ENCODE measurements at places on chromosomes 1 and 21.

DNA sequence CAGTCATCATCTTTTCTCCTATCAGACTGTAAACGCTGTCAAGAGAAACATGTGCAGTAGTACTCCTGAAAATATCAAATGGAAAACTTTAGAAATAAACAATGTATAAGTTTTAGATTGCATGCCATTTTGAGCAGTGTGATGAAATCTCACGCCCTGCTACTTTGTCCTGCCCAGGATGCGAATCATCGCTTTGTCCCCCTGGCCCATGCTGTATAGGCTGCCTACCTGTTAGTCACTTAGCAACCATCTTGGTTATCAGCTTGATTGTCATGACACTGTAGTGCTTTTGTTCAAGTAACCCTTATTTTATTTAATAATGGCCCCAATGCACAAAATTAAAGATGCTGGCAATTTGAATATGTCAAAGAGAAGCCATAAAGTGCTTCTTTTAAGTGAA is 363.0 kb downstream of the ZP4 start:
- no peaks in the 10 kb centered on the region for H3K27me3 ChIP-seq
- H3K36me3 ChIP-seq, result no peaks in the 10 kb centered on the region
- no peak overlapping the region for H3K4me3 ChIP-seq
- no peak for DNase-seq

GRCh38 chr1:5415606-5416005 is 576.6 kb downstream of the NPHP4 start:
- no peak overlapping the region for H3K4me3 ChIP-seq
- no peaks in the 10 kb centered on the region for H3K36me3 ChIP-seq
- DNase-seq, result no peak

GRCh38 chr1:221397606-221398005 is 344.3 kb downstream of the DUSP10 start:
- H3K36me3 ChIP-seq, result no peaks in the 10 kb centered on the region
- no peak overlapping the region for H3K4me3 ChIP-seq
- H3K27me3 ChIP-seq, result no peaks in the 10 kb centered on the region
- no peaks in the 10 kb centered on the region for H3K4me1 ChIP-seq
- no peak overlapping the region for H3K27ac ChIP-seq

DNA sequence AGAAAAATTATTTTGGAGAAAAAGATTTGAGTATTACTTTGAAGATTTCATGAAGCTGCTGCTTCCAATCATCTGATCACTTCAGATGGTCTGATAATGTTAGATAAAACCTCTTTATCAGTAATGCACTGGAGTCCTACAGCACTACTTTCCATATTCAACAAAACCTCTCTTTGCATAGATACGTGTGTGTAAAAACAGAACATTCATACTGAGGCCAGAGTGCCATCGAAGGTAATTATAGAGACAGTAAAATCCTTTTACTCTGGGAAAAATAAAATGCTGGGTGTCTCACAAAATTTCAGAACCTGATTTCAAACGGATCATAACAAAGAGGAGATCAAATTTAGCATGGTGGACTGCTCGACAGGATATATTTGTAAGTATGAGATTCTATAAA is at the start of gene RGS13:
Gene RGS13, plus strand, starts transcription at position 209 of the 400 bp plus-strand sequence. CDS start 8,188 bp downstream, outside the sequence.
- no peak within 1 kb of the TSS for H3K27ac ChIP-seq
- no peaks in the 10 kb centered on the region for H3K36me3 ChIP-seq

GRCh38 chr1:17356387-17357026 is 15.5 kb upstream of the PADI6 start:
- peaks cover 17% of the 10 kb centered on the region for H3K27me3 ChIP-seq
- peak overlapping the region; percentile 67 for H3K27ac ChIP-seq
- no peak overlapping the region for H3K4me3 ChIP-seq
- H3K36me3 ChIP-seq, result no peaks in the 10 kb centered on the region

DNA sequence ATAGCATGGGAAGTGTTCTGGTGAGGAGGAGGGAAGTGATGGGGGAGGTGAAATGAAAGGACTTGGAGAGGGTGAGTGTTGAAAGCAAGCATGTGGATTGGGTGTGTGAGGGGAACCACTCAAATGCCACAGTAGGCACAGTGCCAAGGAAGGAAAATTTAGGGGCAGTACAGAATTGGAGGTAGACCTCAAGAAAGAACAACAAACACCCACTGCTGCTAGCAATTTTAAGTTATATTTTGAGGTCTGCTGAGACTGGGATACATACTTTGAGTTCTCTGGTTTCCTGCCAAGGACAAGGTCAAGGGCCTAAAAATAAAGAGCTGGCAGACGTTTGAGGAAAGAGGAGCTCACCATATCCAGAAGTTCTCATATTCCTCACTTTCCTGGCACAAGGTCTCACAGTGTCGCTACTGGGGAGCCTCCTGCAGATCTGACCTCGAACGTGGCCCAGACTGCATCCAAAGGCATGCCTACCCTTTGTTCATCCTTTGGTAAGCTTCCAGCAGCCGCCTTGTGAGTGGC is 104.0 kb downstream of the BRINP2 start:
- no peaks in the 10 kb centered on the region for H3K36me3 ChIP-seq
- H3K4me1 ChIP-seq, result peaks cover 20% of the 10 kb centered on the region
- DNase-seq, result no peak
- peaks cover 23% of the 10 kb centered on the region for H3K27me3 ChIP-seq
- no peak overlapping the region for H3K4me3 ChIP-seq

DNA sequence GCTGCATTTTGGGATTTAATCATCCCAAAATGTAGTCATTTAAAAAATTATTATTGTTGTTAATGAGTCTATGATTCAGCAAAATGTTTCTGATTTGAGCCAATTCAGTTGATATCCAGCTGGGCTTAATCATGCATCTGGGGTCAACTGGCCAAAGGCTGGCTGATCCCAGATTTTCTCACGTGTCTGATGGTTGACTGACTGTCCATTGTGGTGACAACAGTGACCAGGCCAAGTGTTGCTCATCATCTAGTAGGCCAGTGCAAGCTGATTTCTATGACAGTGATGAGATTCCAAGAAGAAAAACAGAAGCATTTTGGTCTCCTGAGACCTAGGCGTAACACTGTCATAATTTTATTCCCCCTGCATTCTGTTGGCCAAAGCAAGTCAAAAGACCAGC is 80.1 kb upstream of the ZC3H11B start:
- H3K27me3 ChIP-seq, result no peaks in the 10 kb centered on the region
- H3K36me3 ChIP-seq, result no peaks in the 10 kb centered on the region
- no peak for DNase-seq
- no peak overlapping the region for H3K4me3 ChIP-seq

- no peak overlapping the region for H3K4me3 ChIP-seq
- H3K27me3 ChIP-seq, result no peaks in the 10 kb centered on the region
- H3K36me3 ChIP-seq, result peaks cover 28% of the 10 kb centered on the region
- peak overlapping the region; percentile 60 for H3K27ac ChIP-seq
Observed at GRCh38 chr1:26733982-26734381, 38.2 kb downstream of the ARID1A start.

DNA sequence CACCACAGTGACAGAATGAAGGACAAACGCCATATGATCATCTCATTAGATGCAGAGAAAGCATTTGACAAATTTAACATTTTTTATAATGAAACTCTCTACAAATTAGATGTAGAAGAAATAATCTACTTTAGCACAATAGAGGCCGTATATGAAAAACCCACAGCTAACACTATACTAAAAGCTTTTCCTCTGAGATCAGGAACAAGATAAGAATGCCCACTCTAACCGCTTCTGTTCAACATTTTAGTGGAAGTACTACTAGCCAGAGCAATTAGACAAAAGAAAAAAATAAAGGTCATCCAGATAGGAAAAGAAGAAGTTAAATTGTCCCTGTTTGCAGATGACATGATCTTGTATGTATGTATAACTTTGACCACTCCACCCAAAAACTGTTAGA is 109.7 kb downstream of the SLC35F3 start:
- no peak for DNase-seq
- H3K27ac ChIP-seq, result no peak overlapping the region
- no peaks in the 10 kb centered on the region for H3K27me3 ChIP-seq
- no peak overlapping the region for H3K4me3 ChIP-seq
- H3K36me3 ChIP-seq, result no peaks in the 10 kb centered on the region

DNA sequence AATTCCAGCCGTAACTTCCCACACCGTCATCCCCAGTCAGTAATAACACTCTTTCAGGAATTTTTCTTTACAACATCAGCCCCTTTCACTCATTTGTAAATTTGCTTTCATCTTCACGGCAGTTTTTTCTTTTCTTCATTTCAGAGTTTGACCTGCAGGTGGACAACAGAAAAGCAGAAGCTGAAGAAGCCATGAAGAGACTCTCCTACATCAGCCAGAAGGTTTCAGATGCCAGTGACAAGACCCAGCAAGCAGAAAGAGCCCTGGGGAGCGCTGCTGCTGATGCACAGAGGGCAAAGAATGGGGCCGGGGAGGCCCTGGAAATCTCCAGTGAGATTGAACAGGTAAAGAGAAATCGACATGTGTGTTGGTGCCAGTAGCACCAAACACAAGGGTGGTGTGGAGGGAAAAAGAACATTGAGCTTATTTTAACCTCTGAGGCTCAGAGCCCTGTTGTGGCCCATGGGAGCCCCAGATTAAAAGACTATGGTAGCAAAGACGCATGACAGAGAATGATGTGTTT is 53.2 kb downstream of the LAMC2 start:
- H3K36me3 ChIP-seq, result no peaks in the 10 kb centered on the region
- H3K27me3 ChIP-seq, result peaks cover 6% of the 10 kb centered on the region
- H3K27ac ChIP-seq, result no peak overlapping the region
- no peak overlapping the region for H3K4me3 ChIP-seq
- peaks cover 9% of the 10 kb centered on the region for H3K4me1 ChIP-seq
- DNase-seq, result no peak

- DNase-seq, result no peak
- H3K27me3 ChIP-seq, result peaks cover 3% of the 10 kb centered on the region
- peaks cover 27% of the 10 kb centered on the region for H3K4me1 ChIP-seq
- no peak overlapping the region for H3K27ac ChIP-seq
Observed at GRCh38 chr1:43232482-43232881, 37.3 kb upstream of the TMEM125 start.

GRCh38 chr1:212689758-212690529 is 9.7 kb downstream of the BATF3 start:
- peaks cover 39% of the 10 kb centered on the region for H3K27me3 ChIP-seq
- H3K36me3 ChIP-seq, result no peaks in the 10 kb centered on the region
- H3K4me1 ChIP-seq, result no peaks in the 10 kb centered on the region
- H3K27ac ChIP-seq, result no peak overlapping the region

- peaks cover 4% of the 10 kb centered on the region for H3K4me1 ChIP-seq
- no peak for DNase-seq
- H3K36me3 ChIP-seq, result no peaks in the 10 kb centered on the region
- H3K4me3 ChIP-seq, result no peak overlapping the region
Observed at GRCh38 chr1:15678578-15678977, 5.5 kb upstream of the PLEKHM2 start.

DNA sequence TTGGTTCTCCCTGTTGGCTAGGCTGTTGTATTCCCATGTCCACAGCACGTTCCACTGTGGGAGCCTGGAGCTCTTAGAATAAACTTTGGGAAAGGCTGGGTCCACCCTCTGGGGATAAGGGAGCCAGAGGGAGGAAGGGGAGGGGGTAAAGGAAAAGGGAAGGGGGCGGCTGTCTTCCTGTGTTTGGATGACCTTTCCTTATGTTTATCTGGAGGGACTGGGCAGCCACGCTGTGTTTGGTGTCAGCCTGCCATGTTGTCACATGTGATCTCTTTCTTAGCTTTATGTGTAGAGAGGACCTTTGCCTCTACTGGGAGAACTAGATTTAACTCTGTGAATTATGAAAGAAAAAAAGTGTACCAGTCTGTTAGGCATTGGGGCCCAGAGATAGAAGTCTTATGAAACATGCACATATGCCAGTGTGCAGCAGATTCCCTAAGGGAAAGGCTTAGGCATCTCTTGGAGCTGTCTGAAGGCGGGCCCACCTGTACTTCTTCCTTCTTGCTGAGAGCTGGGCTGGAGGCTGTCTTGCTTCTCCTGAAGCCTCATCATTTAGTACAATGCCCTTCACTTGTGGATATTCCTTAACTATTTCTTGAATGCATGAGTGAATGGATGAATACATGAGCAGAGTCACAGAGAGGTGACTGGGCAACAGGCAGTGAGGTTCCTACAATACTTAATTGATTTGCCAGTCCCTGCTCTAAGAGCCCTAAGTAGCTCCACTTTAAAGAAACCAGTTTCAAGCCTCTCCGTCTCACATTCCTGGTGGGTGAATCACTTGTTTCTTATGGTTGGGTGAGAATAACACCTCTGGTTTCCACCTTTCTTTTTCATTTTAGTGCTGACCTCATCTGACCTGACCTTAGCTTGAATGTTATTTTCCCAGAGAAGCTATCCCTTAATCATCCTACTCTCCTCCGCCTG is 62.5 kb upstream of the ARHGAP29 start:
- H3K36me3 ChIP-seq, result no peaks in the 10 kb centered on the region
- peak overlapping the region; percentile 70 for H3K27ac ChIP-seq
- DNase-seq, result no peak
- H3K4me1 ChIP-seq, result peaks cover 10% of the 10 kb centered on the region

GRCh38 chr1:54764922-54765561 is 719 bp upstream of the PARS2 start:
- DNase-seq, result no peak
- peaks cover 14% of the 10 kb centered on the region for H3K4me1 ChIP-seq
- H3K36me3 ChIP-seq, result no peaks in the 10 kb centered on the region
- H3K27me3 ChIP-seq, result no peaks in the 10 kb centered on the region
- peak overlapping the region; percentile 96 for H3K4me3 ChIP-seq

DNA sequence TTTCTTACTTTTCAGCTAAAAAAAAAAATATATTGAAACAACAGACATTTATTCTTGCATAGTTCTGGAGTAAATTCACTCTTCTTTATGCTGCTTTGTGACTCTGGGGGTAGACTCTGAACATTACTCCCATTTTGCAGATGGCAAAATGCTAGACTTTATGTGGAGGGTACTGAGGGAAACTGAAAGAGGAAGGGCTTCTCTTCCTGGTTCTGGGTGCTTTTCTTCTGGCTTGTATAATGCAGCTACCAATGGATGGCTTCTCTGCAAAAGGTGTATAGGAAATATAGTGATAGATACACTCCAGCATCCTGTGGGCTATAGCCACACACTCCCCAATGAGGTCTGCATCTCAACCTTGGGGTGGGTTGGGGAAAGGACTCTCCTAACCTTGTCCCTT is 19.7 kb upstream of the ZBTB40 start:
- no peaks in the 10 kb centered on the region for H3K4me1 ChIP-seq
- H3K27ac ChIP-seq, result no peak overlapping the region
- H3K27me3 ChIP-seq, result no peaks in the 10 kb centered on the region
- no peak overlapping the region for H3K4me3 ChIP-seq
- peaks cover 1% of the 10 kb centered on the region for H3K36me3 ChIP-seq

DNA sequence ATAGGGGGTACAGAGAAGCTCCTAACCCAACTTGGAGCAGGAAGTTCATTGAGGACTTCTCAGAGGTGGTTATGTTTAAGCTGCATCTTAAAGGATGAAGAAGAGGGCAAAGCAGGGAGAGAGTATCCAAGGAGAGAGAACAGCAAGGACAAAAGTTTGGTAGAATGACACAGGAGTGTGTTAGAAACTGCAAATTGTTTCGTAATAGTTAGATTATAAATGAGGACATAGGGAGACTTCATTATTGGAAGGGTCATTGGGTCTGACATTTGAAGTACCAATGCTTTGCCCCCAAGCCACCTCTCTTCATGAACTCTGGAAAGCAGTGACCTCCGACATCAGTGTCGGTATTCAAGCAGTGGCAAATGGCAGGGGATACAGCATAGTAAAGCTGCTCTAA is 209.6 kb upstream of the JUN start:
- no peak overlapping the region for H3K4me3 ChIP-seq
- H3K27me3 ChIP-seq, result no peaks in the 10 kb centered on the region
- DNase-seq, result no peak
- H3K36me3 ChIP-seq, result no peaks in the 10 kb centered on the region
- peaks cover 2% of the 10 kb centered on the region for H3K4me1 ChIP-seq
- no peak overlapping the region for H3K27ac ChIP-seq

- peaks cover 2% of the 10 kb centered on the region for H3K4me1 ChIP-seq
- no peaks in the 10 kb centered on the region for H3K27me3 ChIP-seq
- no peak overlapping the region for H3K27ac ChIP-seq
- H3K36me3 ChIP-seq, result no peaks in the 10 kb centered on the region
- H3K4me3 ChIP-seq, result no peak overlapping the region
Observed at GRCh38 chr1:116842654-116843053, 67.1 kb upstream of the PTGFRN start.

Measured in progenitor cell of endocrine pancreas (in vitro differentiated cells).